ENCODE measurements at places on chromosomes 11 and 22. TPM values are rescaled to one million over a fixed set of nuclear protein-coding genes. Genes with fewer than 3 reads are reported as not detected.

Gene JHY
- total RNA-seq = 3.2 TPM

Gene OR8D4
- total RNA-seq = 0.37 TPM

Gene LIF
- total RNA-seq = 0.94 TPM

Gene ZNF214
- total RNA-seq = 1.4 TPM

Measured in left cardiac atrium (tissue), 4 donors.